Bronchus fibroblast of lung (primary cell): ENCODE measurements at places on chromosomes 5 and 9. TPM values are rescaled to one million over a fixed set of nuclear protein-coding genes. Genes with fewer than 3 reads are reported as not detected.

Gene LECT2
- not detected in 2 replicates for total RNA-seq

Gene TRIO
- total RNA-seq: 76.9 and 77.7 TPM in 2 replicates

Gene FYB1
- not detected in 2 replicates for total RNA-seq

Gene OR1Q1
- not detected in 2 replicates for total RNA-seq

Gene SYNPO
- total RNA-seq: 1.0 and 1.3 TPM in 2 replicates

Gene P4HA2
- total RNA-seq: 54.0 and 59.6 TPM in 2 replicates

Gene TAF11L5
- total RNA-seq: not detected in 2 replicates

Gene WNT8A
- not detected in 2 replicates for total RNA-seq

Gene MINAR2
- total RNA-seq: not detected in 2 replicates

Gene FSD1L
- 0.84 and 1.0 TPM in 2 replicates for total RNA-seq

Gene ARID3C
- not detected in 2 replicates for total RNA-seq

Gene SNAPC3
- total RNA-seq: 17.5 and 22.4 TPM in 2 replicates

Gene ENTPD8
- total RNA-seq: not detected in 2 replicates

Gene PCDHB2
- 0.34 and 0.45 TPM in 2 replicates for total RNA-seq

Gene BHMT2
- total RNA-seq: 1.3 and 2.2 TPM in 2 replicates

Gene GARIN3
- not detected in 2 replicates for total RNA-seq

Gene LCN9
- total RNA-seq: not detected in 2 replicates

Gene CAVIN4
- total RNA-seq: 0.15 and 0.17 TPM in 2 replicates

Gene PCDHB4
- not detected in 2 replicates for total RNA-seq

Gene ZNF883
- 0.74 and 1.7 TPM in 2 replicates for total RNA-seq

Gene WWC1
- 3.1 and 4.2 TPM in 2 replicates for total RNA-seq

Gene CCDC152
- 2.8 and 4.0 TPM in 2 replicates for total RNA-seq

Gene GABRA6
- not detected in 2 replicates for total RNA-seq

Gene SLC6A7
- not detected in 2 replicates for total RNA-seq

Gene AQP7
- not detected in 2 replicates for total RNA-seq

Gene SPINK4
- not detected in 2 replicates for total RNA-seq

Gene ADAMTSL1
- total RNA-seq: 35.8 and 39.1 TPM in 2 replicates

Gene SPINK13
- total RNA-seq: not detected in 2 replicates

Gene TAL2
- total RNA-seq: not detected in 2 replicates

Gene PCSK5
- 0.67 and 0.89 TPM in 2 replicates for total RNA-seq

Gene LPAR1
- total RNA-seq: 106 and 111 TPM in 2 replicates

Gene TAF11L10
- total RNA-seq: not detected in 2 replicates

Gene ENHO
- total RNA-seq: not detected in 2 replicates
